Esophagus mucosa (tissue), 1 donor: ENCODE measurements at places on chromosomes 3 and 15. TPM values are rescaled to one million over a fixed set of nuclear protein-coding genes. Genes with fewer than 3 reads are reported as not detected.

DNA sequence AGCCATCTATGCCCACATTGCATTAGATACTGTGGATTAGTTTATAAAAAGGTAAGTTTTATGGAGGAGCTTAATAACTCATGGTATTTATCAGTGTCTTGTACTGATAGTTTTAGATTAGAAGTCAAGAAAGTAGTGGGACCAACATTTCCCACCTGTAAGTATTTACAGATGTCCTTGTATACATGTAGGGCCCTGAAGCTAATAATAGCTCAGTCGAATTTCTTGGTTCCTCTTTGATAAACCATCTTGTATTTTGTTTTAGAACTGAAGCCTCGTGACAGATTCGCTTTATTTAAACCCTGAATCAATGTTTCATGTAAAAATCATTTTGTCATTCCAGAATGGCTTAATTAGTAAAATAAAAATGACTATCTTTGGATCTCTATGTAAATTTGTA, 73.4 kb downstream of the CRYBG3 start:
- no peak for ATAC-seq

DNA sequence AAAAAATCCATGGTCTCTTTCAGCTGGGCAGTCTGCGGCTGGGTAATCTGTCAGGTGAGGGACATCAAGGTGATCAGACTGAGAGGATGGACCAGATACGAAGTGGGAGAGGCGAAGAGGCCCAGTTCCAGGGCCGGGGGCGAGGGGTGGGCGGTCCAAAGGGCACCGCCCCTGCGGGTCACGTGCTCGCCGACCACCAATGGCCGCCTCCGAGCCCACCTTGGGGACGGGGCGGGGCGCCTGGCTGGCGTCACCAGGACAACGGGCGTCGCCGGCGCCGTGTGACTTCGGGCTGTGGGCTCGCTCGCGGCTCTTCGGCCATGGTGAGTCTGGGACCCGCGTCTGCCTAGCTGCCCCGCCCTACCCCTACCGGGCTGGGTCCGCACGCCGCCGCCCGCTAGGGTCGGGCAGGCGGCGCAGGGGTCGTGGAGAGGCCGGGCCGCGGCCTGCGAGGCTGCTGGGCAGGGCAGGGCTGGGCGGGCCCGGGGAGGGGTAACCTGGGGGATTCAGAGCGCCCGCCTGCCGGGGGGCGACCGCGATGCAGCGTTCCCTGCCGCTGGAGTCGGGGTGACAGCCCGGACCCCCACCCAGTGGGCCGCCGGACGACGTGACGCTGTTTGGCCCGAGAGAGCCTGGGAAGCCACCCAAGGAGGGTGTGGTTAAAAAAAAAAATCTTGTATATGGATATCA, at the start of gene FBXL2:
Gene FBXL2 (plus strand): TSS at position 250 of the 690 bp plus-strand sequence. CDS start 71 bp downstream, at position 321.
- ATAC-seq, result peak; percentile 71

DNA sequence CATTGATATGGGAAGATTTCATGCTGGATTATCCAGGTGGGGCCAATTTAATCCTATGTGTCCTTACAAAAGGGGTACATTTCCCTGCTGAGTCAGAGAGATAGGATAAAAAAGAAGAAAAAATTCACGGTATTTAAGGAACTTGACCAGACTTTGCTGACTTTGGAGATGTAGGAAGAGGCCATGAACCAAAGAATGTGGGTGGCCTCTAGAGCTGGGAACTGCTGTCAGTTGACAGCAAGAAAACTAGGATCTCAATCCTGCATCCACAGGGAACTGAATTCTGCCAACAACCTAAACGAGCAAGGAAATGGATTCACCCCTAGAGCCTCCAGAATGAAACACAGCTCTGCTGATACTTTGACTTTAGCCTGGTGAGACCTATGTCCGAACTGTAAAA, 148.1 kb upstream of the SLC24A5 start:
- ATAC-seq, result no peak

GRCh38 chr3:57805674-57806073, 49.6 kb downstream of the SLMAP start:
- peak; percentile 84 for ATAC-seq

- ATAC-seq, result peak; percentile 65
Measured at GRCh38 chr3:41674449-41674848, 287.5 kb downstream of the ULK4 start.

DNA sequence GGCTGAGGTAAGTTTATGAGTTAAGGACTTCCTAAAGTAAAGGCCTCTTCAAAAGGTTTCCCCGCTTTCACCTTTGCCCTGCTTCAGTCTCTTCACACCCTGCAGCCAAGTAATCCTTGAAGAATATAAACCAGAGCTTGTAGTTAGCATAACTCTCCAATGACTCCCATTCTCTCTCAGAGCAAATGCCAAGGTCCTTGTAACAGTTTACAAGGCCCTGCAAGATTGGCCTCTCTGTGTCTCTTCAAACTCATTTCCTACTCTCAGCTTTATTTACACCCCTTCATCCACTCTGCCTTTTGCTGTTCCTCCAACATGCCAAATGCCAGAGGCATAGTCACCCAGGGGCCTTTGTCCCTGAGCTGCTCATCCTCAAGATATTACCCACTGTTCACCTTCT, 60.5 kb upstream of the MME start:
- ATAC-seq, result no peak

DNA sequence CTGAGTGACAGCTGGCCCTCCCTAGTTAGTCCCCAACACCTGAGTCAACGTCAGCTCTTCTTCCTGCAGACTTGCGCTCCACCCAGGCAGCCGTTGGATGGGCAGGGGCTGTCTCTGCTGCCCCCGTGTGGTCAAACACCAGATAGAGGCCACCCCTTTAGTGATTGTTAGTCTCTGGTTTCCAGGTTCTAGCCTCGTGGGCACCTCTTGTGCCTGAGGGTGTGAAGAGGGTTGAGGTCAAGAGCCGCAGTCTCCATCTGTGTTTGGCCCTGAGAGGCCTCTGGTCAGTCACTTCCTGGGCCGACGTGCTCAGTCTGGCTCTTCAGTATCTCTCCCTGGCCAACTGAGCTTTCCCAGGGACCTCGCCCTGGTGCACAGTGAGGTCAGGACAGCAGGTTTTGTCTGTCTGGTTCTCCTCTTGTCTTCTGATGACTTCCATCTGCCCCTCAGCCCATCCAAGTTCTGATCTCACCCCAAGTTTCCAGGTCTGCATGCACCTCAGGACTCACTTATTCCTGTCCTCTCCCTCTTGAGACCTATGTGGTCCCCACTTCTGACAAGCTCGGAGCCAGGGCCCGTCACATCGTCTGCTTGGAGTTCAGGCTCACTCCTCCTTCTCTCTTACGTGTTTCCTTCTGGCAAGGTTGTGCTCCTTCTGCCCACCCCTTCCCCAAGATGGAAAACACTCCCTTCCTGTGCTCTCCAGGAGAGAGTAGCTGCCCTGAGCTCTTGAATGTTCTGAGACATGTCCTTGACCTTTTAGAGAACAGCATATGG, 20.9 kb downstream of the CD276 start:
- ATAC-seq, result peak; percentile 70

DNA sequence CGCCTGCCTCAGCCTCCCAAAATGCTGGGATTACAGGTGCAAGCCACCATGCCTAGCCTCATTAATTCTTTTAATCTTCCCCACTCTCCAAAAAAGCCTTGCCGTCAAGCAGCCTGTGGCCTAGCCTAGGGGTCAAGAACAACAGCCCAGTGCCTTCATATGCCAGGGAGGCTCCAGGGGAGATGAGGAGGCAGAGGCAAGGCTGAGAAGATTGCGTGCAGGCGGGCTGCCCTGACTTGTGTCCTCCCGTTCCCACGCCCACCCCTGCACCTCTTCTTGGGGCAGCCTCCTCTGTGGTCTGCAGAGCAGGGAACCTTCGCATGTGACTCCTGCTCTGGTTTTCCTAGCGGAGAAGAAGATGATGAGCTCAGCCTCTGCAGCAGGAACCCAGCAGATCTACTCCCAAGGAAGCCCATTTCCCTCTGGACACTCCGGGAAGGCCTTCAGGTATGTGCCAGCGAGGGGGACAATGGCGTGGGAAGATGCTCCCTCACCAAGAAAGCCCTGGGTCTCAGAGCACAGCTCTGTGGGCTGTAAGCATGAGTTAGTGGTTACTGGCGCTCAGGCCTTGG, 118.5 kb upstream of the ABHD17C start:
- no peak for ATAC-seq

DNA sequence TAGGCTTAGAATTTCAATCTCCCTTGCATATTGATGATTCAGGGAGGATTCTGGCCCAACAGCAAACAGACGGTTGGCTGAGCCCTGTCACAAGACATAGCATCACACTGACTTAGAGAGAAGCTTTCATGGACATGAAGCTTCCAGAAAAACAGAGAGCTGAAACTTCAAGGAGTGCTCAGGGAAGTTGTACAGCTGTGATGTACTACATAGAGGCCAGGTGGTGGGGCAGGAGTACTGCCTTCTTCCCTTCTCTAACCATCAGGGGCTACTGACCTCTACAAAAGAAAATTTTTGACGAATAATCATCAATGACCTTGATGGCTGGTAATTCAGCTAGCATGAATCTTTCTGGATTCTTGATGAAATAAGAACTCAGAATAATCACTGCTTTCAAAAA, 378.5 kb downstream of the ERC2 start:
- no peak for ATAC-seq

GRCh38 chr3:101138817-101139216, 145.6 kb upstream of the ABI3BP start:
- ATAC-seq, result no peak

GRCh38 chr3:176971613-176972174, 225.6 kb downstream of the TBL1XR1 start:
- no peak for ATAC-seq

DNA sequence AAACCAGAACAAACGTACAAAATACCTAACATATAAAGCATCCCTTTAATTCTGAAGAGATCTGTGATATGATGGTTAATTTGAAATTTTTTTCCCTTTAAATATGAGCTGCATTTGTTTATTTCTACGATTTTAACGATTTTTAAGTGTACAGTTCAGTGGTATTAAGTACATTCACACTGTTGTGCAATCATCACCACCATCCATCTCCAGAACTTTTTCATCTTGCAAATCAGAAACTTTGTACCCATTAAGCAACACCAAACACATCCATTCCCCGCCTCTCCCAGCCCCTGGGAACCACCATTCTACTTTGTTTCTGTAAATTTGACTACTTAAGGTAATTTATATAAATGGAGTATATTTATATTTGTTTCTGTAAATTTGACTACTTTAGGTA, 51.5 kb downstream of the MAP4 start:
- ATAC-seq, result no peak

DNA sequence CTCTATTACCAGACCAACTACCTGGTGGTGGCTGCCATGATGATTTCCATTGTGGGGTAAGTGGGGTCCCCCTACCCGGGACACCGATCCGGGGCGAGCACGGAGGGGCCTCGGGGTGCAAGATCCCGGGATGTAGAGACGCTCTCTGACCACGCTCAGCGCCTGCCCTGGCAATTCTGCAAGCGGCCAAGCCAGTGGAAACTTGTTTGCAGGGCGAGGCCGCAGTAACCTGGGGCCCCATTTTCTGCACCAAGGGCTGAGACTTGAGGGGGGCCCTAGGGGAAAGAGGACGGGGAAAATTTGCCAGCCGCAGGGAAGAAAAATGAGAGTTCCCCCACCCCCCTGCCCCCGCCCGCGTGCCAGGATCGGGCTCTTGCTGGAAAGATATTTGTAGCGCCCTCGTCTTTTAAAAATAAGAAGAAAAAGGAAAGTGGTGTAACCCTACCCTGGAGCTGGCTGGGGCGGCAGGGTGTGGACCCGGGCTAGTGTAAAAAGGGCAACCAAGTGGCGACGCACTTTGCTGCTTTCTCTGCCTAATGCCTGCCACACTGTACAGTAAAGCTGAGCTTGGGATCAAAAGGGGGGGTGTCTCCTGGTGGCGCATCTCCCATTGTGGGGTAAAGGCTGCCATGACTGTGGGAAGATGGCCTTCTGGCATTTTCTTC, 563 bp downstream of the ARL6IP5 start:
- peak; percentile 38 for ATAC-seq

DNA sequence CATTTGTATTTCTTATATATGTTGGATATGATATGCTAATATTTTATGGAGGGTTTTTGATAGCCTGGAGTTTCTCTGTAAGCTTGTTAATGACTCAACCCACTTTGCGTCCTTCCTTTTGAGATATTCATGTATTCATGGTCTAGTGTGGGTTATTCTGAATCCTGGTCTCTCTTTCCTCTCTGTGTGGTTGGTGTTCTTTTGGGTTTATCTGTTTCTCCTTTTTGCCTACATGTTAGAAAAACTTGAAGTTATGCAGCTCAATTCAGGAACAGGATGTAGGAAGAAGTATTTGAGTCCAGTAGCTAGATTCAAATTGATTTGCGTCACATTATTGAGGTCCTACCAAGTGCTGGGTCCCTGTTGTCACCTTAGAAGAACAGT, 28.1 kb downstream of the CMTM7 start:
- no peak for ATAC-seq

- ATAC-seq, result no peak
Measured at GRCh38 chr15:54082836-54083492, 104.7 kb downstream of the UNC13C start.

- ATAC-seq, result no peak
Measured at GRCh38 chr3:128278761-128279600, 125.7 kb downstream of the EEFSEC start.

DNA sequence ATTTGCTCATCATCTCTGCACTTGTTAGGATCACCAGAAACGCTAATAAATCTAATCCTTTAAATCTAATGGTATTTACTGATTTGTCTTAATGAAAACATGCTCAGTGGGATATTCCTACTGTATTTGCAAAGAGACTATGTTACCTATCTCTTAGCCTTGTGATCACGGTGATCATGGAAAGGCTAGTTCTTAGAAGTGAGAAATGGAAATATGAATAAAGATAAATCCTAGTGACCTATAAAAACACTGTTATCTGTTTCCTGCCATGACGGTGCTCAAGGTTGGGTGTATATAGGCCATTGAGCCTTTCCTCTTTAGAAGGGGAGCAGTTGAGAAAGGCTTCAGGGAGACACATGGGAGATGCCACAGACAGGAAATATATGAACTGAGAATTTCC, 116.3 kb downstream of the THRB start:
- ATAC-seq, result no peak

DNA sequence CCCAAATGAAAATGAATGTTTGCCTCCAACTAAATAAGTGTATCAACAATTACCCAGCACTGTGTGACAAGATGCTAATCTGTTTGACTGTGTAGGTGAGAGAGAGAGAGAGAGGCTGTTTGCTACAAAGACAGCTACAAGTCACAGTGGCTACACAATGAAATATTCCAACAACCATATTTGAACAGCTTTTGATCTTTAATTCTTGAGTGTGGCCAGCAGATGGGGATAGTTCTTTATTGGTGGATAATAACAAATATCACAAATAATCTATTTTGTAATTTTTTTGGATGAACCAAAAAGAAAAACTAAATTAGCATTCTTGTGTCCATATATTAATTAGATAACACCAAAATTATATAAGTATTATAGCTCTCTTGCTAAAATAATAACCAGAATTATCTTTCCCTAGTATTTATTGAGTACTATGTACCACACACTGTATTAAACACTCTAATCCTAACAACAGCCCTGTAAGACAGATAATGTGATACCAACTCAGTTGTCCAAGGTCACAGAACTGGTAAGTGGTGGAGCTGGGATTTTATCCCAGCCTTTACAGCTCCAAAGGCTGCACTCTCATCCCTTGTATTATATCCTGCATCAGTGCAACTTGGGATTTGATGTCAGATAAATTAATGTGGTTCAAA, 61.9 kb upstream of the C3orf80 start:
- ATAC-seq, result no peak

The SGO1 gene
- 5.4 TPM for total RNA-seq

The TRAK1 gene
- 21.2 TPM for total RNA-seq

The CYP19A1 gene
- total RNA-seq, result not detected

The PLA2G4E gene
- 18.1 TPM for total RNA-seq

The TJP1 gene
- 118 TPM for total RNA-seq

The YEATS2 gene
- total RNA-seq, result 13.2 TPM

The MUC20 gene
- 34.9 TPM for total RNA-seq

The VWA5B2 gene
- not detected for total RNA-seq

The MST1R gene
- 14.1 TPM for total RNA-seq

The ABHD5 gene
- total RNA-seq, result 36.1 TPM
